ENCODE measurements at places on chromosomes 7 and 10.

GRCh38 chr10:124450012-124450782 is at the start of gene NKX1-2:
Gene NKX1-2, minus strand, starts transcription at chr10:124450035. Its CDS starts 92 bp downstream, at chr10:124449943.
- DNase-seq: no peak

GRCh38 chr7:1450431-1450830 is 8.8 kb downstream of the MICALL2 start:
- DNase-seq: no peak

- DNase-seq: no peak
Measured at GRCh38 chr10:63114031-63114814, 18.9 kb upstream of the NRBF2 start.

DNA sequence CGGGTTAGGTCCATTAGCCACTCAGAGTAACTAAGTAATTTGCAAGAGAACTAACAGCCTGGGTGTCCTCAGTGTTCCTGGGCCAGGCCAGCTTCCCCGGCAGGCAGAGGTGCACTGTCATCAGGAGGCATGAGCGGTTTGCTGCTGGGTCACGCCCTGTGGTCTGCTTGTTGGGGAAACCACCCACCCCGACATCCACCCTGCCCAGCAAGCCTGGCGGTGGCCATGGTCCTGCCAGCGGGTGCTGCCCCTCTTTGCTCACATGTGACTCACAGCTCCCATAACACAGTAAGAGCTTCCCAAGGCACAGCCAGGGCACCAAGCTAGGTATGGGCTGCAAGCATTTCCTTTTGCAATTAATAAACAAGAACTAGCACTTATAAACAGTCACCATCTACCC is 75.9 kb downstream of the RGS10 start:
- peak; percentile 58 for DNase-seq

DNA sequence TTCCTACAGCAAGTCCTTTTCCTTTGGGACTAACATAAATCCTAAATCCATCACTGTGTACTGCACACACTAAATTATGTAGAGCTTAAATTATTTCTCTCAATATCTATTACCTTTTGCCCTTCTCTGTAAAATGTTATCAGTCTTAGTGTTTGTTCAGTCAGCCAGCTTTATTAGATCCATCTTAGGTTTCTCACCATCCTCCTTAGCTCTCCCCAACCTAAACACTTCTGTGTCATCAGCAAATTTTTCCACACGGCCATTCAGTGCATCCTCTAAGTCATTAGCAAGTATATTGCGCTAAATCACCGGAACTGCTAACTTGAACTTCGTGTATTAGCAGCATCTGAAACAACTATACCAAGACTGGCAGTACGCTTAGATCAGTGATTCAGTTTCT is 142.1 kb upstream of the ZNF438 start:
- no peak for DNase-seq

GRCh38 chr7:91957823-91958222 is 17.2 kb downstream of the AKAP9 start:
- DNase-seq: no peak

- DNase-seq: no peak
Measured at GRCh38 chr7:39810204-39810642, 139.8 kb upstream of the CDK13 start.

GRCh38 chr10:102493771-102494170 is 8.7 kb downstream of the ACTR1A start:
- DNase-seq: no peak

- DNase-seq: peak; percentile 56
Measured at GRCh38 chr7:135414850-135415439, 95.0 kb downstream of the CNOT4 start.

GRCh38 chr10:51048792-51049191 is 25.5 kb upstream of the PRKG1 start:
- no peak for DNase-seq

GRCh38 chr7:90749774-90750173 is 153.7 kb downstream of the CDK14 start:
- DNase-seq: no peak

- no peak for DNase-seq
Measured at GRCh38 chr10:36640626-36641025, 484.8 kb upstream of the ANKRD30A start.

DNA sequence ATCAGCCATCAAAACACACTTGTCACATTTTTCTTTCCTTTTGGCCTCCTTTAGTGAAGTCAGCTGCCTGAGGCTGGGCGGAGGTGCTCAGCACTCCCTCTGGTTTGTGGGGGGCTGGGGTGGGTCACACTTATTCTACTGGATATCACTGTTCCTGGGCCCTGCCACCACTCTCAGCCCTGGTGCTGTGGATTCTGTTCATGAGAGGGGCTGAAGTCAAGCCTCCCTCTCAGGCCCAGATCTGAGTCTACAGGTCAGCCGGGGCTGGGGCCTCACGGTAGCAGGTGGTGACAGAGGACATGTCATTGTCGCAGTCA is 180.8 kb upstream of the TNS3 start:
- no peak for DNase-seq

DNA sequence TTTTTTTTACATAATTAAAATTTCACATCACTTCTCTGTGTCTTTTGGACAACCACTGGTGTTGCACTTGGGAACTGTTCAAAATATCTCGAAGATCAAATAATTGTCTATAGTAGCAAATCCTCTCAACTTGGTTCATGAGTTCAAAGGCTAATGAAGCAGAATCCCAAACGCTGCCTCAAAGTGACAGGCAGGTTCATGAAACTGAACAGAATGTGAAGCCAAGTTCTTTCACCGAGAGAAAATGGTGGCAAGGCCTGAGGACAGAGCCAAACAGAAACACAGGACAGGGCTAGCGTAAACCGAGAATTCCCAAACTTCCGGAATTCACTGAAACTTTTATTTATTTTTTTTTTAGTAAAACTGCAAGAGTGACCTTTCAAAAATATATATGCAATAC is 21.1 kb downstream of the SMURF1 start:
- no peak for DNase-seq

- DNase-seq: no peak
Measured at GRCh38 chr7:33806298-33807154, 98.8 kb upstream of the BMPER start.

DNA sequence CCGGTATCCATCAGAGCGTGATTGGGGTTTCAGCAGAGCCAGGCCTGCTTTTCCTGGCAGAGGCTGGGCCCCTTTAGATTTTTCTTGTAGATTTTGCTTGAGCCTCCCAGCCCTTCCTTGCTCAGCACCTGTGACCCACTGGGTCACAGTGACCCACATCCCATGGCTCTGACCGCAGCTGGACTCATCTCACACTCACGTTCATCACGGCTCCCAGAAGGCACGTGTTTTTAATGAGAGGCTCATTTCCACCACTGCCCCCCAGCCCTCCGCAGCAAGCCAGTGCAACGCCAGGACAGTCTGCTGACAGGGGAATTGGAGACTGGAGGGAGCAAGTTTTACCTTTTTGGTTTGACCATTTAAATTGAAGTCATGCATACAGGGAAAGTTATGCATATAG is 155.7 kb downstream of the CUX1 start:
- DNase-seq: no peak

DNA sequence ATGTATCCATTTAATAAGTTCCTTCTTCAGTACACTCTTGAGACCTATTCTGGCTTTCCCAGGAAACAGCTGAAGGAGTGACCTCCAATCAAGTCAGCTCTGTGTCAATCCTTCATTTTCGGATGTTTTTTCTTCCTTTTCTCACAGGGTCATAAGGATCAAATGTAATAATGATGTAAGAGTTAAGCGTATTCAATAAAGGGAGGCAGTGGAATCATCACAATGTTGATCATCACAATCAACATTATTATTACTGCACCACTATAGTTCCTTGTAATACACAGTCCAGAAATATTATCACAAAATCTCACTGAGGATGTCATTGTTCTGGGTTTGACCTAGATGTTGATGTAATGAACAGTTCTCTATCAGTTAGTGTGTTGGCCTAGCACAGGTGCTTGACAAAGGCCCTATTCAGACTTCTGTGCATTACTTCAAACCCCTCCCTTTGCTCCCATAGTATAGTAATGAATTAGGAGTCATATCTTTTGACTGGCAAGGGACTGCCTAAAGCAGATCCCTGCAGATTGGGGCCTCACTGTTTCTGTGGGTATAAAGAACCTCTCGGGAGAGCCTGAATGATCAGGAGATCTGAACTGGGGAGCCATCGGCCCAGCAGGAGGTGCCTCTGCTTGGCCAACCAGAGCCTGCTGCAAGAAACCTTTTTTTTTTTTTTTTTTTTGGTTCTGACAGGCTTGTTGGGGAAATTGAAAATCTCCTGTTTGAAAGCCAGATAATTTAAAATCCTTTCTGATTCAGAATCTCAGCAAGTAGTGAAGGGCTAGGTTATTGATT is 100.6 kb downstream of the KAT6B start:
- DNase-seq: no peak

GRCh38 chr10:23413629-23414089 is 25.2 kb upstream of the OTUD1 start:
- DNase-seq: no peak

All from stimulated activated effector memory CD8-positive, alpha-beta T cell treated with anti-CD3 and anti-CD28 coated beads, Interleukin-12 subunit alpha, Interleukin-12 subunit beta, amount 100 ng/mL, for 72 hours (primary cell).